NK-92 treated with Interleukin-12 subunit alpha and Interleukin-12 subunit beta, amount 100 ng/mL, for 24 hours (cell line): ENCODE measurements at places on chromosomes 2 and 18.

GRCh38 chr2:209463226-209463625, 39.4 kb downstream of the MAP2 start:
- DNase-seq: no peak

GRCh38 chr18:13427354-13427753, 208.8 kb downstream of the LDLRAD4 start:
- no peak for DNase-seq

DNA sequence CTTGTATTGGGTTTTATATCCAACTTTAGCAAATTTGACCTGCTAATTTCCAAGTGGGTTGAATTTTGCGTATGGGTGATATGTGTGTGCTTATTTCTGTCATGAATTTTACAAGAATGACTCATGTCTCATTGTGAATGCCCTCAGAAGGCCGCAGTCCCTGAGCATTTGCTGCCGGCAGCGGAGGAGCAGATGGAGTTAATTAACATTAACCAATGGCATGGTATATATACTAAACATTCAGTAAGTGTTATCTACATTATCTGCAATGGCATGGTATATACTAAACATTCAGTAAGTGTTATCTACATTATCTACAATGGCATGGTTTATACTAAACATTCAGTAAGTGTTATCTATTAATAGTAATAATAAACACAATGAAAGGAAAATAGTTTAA, 90.1 kb downstream of the DOK6 start:
- DNase-seq: no peak

DNA sequence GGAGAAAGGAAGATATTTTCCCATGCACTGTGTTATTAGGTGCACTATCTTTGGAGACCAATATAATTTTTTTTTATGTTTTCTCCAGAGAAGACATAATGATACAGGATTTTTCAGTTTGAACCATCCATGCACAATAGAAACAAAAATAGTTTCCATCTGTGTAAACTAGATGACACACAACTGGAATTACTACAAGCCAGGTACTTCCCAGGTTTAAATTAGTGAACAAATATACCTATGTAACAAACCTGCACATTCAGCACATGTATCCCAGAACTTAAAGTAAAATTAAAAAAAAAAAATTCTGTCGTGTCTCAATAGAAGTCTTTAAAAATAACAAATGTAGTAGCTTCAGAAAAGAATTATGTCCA, 1616.8 kb upstream of the ACVR2A start:
- no peak for DNase-seq

DNA sequence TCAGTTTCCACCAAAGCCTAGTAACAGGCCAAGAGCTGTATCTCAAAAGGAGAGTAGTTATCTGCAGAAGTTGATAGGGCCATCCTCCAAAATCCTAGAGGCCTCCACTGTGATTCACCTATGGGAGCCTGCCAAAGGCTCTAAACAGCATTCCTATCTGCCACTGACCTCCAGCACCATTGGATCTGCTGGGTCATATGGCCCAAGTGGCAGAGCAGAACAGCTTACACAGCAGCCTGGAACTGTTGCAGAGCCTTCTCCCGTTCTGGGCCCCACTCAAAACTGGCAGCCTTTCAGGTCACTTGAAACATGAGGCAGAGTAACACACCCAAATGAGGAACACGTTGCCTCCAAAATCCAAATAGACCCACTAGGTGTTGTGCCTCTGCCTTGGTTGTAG, 345.2 kb upstream of the RND3 start:
- no peak for DNase-seq

- no peak for DNase-seq
Observed at GRCh38 chr2:115234186-115234585, 791.7 kb downstream of the DPP10 start.
